ENCODE measurements at places on chromosomes 5 and 9.

- DNase-seq = no peak
These were observed 40.6 kb downstream of the WWC1 start for GRCh38 chr5:168332042-168332441.

DNA sequence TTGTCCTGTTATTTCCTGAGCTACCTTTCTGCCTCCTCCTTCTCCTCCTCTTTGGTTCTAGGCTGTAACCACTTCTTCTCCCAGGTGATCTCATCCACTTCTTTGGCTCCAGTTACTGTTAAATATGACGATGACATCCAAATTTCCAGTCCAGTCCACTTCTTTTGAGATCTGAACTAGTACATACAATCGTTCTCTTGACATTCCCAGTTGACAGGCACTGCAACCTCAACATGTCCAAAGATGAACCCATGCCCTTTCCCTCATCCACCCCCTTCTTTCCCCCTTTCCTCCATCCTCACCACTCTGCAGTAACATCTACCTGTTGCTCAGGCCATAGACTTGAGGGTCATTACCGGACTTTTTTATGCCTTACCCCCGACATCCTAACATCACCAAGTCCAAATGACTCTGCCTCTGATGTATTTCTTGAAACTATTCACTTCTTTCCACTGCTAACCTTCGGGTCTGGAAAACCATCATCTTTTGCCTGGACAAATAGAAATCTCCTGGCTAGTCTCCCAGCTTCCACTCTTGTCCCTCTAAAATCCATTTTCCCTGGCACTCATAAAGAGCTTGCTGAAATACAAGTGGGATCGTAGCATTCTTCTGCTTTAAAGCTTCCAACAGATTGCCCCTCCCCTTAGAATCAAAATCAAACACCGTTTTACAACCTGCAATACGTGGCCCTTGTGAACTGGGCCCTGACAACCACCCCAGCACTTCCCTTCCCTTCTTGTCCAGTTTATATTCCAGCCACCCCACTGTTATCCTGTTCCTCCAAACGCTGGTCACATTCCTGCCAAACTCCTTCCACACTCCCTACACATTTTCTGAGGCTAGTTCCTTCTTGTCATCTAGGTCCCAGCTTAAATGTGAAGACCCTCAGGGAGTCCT, 31.5 kb downstream of the KLF9 start:
- no peak for DNase-seq

GRCh38 chr5:14331386-14331781, 188.2 kb downstream of the TRIO start:
- no peak for DNase-seq

- DNase-seq = no peak
These were observed 326.4 kb upstream of the PDE4D start for GRCh38 chr5:60219921-60220320.

- no peak for DNase-seq
These were observed 73.6 kb upstream of the ALDH1B1 start for GRCh38 chr9:38318759-38319495.

DNA sequence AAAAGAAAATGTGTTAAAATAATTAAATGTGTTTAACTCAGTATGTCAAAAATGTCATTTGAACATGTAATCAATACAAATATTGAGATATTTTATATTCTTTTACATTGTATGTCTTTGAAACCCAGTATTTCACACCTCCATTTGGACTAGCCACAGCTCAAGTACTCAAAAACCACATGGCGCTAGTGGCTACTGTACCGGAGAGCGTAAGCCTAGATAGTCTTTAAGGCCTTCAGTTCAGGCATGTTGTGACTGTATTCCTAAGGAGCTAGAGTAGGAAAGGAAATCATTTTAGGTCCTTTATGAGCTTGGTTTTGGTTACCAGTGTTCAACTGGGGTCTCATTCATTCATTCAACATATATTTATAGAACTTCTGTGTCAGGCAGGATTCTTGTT, 12.8 kb downstream of the FBXW2 start:
- DNase-seq = no peak

DNA sequence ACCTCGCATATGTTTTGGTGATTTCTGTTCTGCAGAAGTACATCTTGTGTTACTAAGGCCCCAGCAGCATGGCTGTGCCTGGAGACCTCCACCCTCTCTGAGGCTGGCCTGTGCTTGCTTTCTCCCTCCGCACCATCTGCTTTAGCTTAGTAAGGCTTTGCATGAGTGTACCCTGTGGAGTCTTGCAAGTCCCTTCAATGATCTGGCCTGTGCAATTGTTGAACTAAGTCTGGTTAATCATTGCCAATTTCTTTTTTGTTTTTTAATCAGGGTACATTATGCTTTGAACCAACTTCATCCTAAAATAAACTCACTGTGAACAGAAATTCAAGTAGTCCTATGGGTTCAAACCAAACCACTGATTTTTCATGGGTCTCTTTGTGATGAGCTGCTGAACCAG, 32.3 kb downstream of the ACOT12 start:
- no peak for DNase-seq

GRCh38 chr5:28286566-28286965, 1248.2 kb upstream of the CDH9 start:
- DNase-seq = no peak

Data from NCI-H1436 treated with DMSO at 0.1 percent for 48 hours (cell line).